Uterus (tissue), 4 donors: ENCODE measurements at places on chromosomes 2 and 18. TPM values are rescaled to one million over a fixed set of nuclear protein-coding genes. Genes with fewer than 3 reads are reported as not detected.

IL36G gene
- not detected for total RNA-seq

DNA sequence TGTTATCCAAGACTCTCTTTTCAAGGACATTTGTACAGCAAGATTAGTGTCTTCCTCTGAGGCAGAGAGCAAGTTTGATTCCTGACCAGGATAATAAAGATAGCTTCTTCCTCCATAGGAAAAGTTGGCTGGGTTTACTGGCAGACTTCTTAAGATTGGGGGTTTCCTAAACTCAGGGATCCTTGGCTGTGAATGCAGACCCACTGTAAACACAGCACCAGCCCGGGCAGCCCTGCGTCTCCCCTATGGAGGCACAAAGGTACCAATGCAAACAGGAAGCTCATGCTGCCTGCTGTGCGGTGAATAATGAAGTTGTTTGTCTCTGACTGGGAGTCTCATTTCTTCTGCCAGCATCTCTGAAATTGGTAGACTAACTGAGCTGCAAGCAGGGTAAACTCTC lies 96.2 kb upstream of the ARHGAP28 start:
- no peak for DNase-seq

DNA sequence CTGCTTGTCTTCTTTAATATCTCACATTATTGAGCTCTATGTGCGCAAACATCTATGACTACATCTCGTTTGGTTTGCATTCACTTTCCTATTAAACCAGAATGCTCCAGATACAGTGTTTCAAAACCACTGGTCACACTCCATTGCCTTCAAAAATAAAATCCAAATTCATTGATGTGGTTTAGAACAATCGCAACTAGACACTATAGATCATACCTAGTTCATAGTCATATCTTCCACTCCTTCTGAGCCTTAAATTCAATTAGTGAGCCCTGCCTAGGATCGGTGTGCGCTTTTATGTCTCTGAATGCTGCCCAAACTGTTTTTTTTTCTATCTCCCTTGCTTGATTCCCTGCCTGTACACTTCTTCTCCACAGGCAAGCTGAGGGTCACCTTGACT lies 238.5 kb upstream of the RGPD4 start:
- DNase-seq, result no peak

DNA sequence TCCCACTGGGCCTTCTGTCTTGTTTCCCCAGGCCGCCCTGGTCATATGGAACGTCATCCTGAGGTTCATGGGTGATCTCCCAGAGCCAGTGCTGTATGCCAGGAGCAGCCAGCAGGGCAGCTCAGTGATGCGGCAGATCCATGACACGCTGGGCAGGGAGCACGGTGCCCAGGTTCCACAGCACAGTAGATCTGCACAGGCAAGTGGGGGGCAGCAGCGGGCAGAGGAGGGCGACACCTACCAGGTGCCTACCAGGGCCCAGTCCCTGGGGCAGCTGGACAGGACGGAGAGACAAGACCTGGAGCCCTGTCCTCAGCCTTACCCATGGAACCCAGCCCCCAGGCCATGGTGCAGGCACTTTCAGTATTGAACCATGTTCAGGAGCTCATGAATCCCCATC lies 36.1 kb upstream of the GPR17 start:
- DNase-seq, result no peak

DNA sequence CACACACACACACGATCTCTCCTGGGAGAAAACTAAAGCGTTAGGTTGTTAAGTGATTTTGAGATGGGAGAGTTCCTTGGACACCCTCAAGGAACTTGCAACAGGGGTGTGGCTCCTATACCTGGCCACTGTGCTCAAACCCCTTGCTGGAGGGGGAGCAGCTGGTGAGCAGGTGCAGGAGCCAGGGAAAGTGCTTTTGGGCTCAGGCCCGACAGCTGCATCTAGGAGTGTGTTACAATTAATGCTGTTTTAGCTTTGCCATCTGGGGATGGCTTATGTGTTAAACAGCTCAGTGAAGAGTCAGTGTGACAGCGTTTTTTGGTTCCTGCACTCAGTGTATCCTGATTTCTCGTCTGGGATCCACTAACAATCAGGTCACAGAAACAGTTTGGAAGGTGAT lies 510.8 kb downstream of the TRIB2 start:
- no peak for DNase-seq

DNA sequence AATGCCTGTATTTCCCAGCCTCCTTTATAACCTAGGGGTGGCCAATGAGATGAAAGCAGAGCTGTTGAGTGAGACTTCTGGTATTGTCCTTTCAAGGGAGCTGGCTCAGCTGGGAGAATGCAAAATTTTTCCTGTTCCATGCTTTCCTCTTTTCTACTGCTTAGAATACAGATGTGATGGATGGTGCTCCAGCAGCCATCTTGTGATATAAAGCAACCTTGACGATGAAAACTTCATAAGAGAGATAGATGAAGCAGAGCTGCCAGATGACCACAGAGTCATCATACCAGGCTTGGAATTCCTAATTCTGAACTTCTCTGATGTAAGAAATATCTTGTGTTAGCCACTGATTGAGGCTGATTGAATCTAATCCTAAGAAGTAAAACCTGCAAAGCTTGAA lies 11.9 kb upstream of the INHBB start:
- DNase-seq, result no peak

- DNase-seq, result no peak
Measured at GRCh38 chr2:146632707-146633106, 1212.1 kb upstream of the ACVR2A start.

SLC23A3 gene
- total RNA-seq, result not detected

GRCh38 chr2:143160732-143161707 lies 31.8 kb downstream of the ARHGAP15 start:
- no peak for DNase-seq

EVX2 gene
- 0.28 TPM for total RNA-seq

GRCh38 chr2:216516730-216517350 lies 18.2 kb downstream of the RPL37A start:
- DNase-seq, result no peak

ABCB6 gene
- total RNA-seq, result 7.1 TPM

DNA sequence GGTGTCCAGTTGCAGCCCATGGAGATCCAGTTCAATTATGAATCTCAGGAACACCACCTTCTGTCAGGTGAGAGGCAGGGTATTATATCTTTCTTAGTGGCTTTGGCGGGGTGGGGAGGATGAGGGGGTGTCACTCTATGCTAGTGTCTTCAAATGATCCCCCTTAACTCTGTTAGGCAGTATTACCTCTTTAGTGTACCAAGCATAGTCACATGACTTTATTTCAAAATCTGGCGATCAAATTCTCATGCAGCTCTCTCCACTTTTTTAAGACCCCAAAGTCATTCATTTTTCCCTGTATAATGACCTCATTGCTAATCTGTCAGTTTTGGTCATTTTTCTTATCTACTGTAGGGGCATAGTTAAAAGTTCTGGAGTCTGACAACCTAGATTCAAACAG lies 1.1 kb upstream of the ZSCAN30 start:
- DNase-seq, result no peak

DNA sequence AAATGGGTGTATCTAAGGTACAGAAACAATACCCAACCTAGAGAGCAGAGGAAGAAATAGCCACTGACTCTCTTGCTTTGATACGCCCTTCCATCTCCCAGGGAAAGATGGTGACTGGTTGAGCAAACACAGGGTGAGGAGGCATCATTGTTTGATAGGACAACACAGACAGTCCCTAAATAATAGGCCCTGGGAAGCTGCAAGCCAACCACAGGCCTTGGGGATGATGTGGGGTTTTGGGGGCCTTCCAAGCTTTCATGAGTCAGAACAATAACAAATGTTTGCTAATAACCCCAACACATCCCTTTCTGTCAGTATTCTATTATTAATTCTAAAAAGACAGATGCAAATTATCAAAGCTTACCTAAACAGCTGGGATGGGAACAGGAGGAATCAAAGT lies 9.8 kb downstream of the LGALSL start:
- DNase-seq, result no peak

DNA sequence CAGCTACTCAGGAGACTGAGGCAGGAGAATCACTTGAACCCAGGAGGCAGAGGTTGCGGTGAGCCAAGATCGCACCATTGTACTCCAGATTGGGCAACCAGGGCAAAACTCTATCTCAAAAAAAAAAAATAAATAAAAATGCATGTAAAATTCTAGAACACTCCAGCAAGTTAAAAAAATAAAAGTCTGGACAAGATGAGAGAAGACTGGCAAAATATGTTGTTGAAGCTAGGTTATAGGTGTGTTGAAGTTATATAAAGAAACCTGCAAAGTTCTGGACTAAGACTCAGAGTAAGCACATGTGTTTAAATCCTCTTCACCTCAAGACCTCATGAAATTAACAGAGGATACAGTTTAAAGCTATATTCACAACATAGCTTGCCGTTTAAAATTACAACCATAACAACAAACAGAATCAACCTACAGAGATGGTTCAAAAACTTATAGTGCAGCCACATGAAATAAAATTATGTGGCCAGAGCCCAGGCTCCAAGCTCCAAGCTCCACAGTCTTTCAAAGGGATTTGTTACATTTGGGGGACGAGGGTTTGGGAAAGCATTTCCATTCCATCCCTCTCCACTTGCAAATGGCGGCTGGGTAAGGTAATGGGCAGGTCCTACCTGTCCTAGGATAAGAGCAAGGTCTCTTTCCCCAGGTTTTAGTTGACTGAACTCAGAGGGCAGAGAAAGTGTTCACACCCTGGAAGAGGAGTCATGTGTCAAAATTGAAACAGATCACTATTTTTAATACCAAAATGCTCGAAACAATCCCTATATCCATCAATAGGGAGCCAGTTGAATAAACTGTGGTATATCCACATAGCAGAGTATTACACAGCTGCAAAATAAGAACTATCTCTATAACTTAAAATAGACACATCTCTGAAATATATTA lies 59.9 kb upstream of the MYCN start:
- no peak for DNase-seq

DNA sequence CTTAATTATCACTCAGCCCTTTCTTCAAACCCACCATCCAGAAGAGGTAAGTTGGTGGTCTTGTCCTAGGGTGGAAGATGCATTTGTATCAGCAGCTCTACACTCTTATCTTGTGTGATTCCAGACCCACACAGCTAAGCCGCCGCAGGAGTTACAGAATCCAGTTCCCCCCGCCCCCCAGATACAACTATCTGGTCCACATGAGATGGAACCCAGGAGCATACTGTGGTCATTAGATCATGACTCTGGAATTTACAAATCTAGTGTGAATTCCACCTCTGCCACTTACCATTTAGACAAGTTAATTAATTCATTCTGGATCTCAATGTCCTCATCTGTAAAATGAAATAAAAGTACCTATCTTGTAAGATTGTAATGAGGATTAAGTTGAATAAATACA lies 486.4 kb downstream of the BCL11A start:
- no peak for DNase-seq

DNA sequence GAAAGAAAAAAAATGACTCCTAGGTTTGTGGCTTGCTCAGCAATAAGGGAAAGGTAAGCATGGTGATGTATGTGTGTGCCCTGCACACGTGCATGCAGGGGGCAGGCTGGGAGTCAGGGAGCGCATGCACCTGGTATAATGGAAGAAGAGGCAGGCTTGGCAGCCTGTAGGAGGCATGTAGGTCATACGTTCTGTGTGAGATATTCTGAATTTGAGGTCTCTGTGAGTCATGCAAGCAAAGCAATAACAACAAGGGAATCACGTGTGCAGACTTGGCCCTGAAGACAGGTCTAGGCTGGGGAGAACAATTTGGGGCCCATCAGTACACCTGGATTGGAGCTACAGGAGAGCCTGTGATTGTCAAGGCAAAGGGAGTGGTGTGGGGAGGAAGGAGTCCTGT lies 94.5 kb upstream of the TTC39C start:
- no peak for DNase-seq

RNF144A gene
- 103 TPM for total RNA-seq

DNA sequence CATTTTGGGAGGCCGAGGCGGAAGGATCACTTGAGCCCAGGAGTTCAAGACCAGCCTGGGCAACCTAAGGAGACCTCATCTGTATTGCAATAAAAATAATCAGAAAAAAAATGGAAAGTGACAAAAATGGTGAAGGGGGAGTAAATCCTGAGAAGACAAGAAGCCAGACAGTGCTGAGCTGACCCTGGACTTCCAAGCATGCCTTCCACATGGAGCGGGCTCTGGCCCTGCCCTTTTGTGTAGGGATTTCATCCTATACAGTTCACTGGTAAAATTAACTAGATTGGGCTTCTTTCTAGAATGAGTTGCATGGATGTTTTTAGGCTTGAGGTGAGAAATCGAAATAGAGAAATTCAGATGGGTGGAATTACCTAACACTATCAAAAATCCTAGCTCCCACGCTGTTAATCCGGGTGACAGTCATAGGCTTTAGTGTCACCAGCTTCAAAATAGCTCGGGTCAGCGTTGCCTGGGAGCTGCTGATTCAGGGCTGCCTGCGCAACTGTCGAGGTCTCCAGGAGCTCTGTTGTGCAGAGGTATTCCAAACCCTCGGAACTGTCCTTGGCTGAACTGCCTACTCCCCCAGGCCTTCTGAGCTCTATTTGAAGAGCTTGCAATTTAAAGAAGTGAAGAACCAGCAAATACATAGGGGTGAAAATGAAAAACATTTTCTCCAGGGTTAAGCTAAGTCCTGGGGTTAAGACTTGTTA lies 21.5 kb upstream of the ZNF532 start:
- no peak for DNase-seq

- DNase-seq, result no peak
Measured at GRCh38 chr2:236959876-236960275, 125.8 kb upstream of the COPS8 start.

DNA sequence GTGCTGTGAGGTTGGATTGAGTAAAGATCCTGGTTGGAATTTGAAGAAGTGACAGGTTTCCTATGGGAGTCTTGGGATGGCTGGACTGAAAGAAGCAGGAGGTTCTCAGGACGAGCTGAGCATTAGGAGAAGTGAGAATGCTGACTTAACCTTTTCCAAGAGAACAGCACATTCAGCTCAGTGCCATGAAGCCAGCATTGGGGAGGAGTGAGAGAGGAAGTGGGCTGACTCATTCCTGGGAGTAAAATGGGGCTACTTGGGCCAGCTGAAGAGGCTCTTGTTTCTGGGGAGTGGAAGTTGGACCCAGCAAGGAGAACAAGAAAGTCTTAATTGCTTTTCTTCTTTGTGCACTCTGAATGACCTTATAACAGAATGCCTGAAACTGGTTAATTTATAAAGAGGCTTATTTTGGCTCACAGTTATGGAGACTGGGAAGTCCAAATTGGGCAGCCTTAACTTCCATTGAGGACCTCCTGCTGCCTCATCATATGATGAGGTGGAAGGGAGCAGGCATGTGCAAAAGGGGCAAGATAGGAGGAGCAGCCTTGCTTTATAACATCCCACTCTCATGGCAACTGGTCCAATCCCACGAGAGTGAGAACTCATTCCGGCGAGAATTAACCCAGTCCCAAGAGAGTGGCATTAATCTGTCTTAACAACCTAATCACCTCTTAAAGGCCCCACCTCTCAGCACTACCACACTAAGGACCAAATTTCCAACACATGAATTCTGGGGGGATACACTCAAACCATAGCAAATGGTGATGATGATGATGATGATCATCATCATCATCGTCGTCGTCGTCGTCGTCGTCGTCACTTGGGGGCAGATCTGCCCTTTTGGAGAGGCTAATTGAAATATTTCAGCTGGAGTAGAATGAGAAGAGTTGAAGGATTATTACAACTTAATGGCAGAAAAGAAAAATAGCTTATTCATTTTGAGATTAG lies 26.1 kb downstream of the DGUOK start:
- no peak for DNase-seq
